ENCODE measurements at places on chromosomes 6 and 20.

GRCh38 chr6:158756977-158757752 lies 62.0 kb downstream of the EZR start:
- no peak for DNase-seq

GRCh38 chr6:16343593-16343992 lies 105.2 kb downstream of the GMPR start:
- peak; percentile 32 for DNase-seq

DNA sequence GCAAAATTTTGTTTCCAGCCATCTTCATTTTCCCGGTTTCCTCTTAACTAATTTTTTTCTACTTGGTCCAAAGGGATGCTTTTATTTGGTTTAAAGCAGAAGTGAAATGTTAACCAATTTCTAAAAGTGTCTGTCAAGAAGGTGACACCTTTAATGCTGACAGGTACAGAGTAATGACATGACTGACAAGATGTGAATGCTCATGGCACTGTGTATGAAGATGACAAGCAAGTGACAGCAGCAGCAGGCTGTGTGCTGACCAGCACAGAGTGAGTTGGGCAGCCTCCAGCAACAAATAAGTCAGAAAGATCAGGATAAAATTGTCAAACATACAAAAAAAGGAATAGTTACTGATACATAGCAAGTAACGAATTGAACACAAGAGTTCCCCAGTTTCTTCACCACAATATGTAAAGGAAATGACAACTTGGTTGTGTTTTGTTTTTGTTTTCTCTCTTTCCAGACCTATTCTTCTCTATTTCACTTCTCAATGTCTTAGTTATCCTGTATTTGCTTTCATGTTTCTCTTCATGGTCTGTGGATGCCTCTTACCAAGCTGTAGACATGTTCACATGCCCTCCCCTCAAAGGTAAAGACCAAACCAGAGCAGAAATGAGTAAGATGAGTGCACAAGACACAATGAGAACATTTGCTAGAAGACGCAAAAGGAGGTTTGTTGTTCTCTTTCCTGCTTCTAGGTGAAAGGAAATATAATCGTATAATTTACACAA lies 174.9 kb downstream of the FRK start:
- DNase-seq = no peak

GRCh38 chr6:53033764-53034163 lies 31.4 kb upstream of the FBXO9 start:
- DNase-seq = no peak

DNA sequence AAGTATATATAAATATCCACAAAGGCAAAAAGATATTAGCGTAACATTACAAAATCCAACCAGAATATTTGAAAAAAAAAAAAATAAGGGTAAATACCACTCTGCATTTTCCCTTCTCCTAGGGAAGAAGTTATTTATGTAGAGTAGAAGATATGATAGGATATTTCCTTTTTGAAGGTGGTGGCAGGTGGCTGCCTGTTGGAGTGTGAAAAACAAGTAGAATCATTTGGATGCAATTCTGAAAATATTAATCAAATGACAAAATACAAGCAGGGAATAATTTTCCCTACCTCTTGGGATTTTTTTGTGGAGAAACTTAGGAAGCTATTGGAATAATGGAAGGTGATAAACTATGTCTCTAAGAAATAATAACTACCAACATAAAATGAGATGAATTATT lies 62.5 kb upstream of the OGFRL1 start:
- no peak for DNase-seq

DNA sequence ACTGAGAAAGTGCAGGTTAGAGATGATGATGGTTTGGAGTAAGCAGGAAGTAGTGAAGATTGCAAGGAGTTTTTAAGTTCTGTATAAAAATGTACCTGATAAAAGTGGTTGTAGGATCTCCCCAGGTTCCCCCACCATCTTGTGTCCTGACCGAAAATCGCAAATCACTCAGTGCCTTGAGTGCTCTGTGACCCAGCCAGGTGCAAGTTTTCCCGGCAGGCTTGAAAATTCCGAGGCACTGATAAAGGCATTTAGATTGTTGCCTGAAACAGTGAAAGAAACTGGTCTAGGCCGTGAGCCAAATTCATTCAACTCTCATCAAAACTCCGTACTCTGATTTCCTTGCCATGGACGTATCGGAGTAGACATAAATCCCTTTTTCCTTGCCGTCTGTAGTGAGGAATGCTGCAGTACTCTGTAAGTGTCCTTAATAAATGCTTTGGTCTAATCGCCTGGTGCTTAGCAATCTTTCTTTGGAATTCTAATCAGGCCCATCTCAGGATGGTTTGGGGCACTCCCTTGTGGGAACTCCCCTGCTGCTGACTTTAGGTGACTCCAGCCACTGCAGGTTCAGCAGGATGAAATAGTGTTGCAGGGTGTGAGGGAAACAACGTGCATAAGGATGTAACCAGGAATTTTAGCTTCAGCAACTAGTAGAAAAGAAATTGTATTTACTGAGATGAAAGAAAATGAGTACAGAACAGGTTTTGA lies 1199.8 kb upstream of the MAP3K7 start:
- DNase-seq = no peak
